Stimulated activated CD8-positive, alpha-beta memory T cell treated with anti-CD3 and anti-CD28 coated beads, Interleukin-12 subunit alpha, Interleukin-12 subunit beta, amount 100 ng/mL, for 1 hour (primary cell): ENCODE measurements at places on chromosomes 3 and 15.

- DNase-seq, result no peak
Observed at GRCh38 chr3:98972155-98972554, 70.7 kb upstream of the DCBLD2 start.

- no peak for DNase-seq
Observed at GRCh38 chr3:13338231-13338630, 81.9 kb downstream of the NUP210 start.

DNA sequence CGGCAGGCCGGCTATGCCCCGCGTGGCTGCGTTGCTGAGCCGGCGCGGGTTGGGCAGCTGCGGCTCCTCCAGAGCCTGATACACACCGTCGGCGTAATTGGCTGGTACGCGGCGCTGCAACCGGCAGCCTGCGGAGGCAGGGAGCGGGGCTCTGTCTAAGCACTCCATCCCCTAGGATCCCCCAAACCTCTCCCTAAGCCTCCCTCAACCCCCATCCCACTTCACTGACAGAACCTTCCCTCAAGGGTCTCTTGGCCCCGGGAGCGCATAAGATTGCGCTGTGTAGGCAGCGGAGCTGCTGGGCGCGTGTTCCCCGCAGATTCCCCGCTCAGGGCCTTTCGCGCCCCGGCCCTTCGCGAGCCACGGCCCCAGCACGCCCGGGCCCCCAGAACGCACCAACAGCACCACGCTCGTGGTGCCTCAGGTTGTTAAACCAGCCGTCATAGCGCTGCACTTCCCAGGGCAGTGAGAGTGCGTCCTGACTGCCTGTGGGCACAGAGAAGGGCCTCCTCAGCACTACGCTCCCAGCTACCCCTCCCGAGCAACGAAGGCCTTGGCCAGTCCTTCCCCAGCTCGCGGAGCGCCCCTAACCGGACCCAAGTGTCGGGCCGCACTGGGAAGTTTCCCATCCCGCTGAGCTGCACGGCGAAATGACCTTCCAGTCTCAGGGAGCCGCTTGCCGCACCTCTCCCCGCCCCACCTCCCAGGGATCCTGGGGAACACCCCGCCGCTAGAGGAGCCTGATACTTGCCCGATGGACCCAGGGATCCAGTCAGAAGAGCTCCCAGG lies 1.2 kb downstream of the DUOX2 start:
- no peak for DNase-seq

- no peak for DNase-seq
Observed at GRCh38 chr3:135076341-135076740, 281.3 kb downstream of the EPHB1 start.

GRCh38 chr3:182971637-182972036 lies 8.7 kb downstream of the DCUN1D1 start:
- DNase-seq, result no peak

- no peak for DNase-seq
Observed at GRCh38 chr15:99073008-99073717, 31.7 kb upstream of the SYNM start.

GRCh38 chr3:114379266-114379665 lies 85.4 kb downstream of the TIGIT start:
- DNase-seq, result no peak

- DNase-seq, result no peak
Observed at GRCh38 chr3:14548321-14548729, 8.2 kb upstream of the GRIP2 start.

DNA sequence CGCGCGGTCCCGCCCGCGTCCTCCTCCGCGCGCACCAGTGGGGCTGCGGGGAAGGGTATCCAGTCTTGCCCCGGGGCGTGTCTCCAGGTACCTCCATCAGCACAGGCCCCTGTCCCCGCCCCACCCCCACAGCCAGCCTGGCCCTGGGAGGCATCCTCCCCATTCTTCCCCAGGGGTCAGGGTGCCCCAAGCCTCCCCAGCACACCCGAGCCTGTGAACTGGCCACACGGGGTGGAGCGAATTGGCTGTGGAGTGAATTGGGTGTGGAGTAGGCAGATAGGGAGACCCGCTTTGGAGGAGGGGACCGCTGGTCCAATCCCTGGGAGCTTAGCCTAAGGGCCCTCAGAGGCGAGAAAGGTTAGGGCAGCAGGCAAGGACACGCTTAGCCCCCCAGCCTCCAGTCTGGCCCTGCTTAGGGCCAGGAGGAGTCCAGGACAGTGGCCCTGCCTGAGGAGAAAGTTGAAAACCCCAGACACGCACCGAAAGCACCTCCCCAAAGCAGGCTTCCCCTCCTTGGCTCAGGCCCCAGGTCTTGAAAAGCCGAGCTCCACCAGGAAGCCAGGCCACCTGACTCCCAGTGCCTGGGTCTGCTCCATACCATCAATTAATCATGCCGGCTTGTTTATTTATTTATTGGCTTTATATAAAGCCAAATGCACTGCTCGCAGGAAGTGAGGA lies 107.7 kb upstream of the SLC6A11 start:
- no peak for DNase-seq

DNA sequence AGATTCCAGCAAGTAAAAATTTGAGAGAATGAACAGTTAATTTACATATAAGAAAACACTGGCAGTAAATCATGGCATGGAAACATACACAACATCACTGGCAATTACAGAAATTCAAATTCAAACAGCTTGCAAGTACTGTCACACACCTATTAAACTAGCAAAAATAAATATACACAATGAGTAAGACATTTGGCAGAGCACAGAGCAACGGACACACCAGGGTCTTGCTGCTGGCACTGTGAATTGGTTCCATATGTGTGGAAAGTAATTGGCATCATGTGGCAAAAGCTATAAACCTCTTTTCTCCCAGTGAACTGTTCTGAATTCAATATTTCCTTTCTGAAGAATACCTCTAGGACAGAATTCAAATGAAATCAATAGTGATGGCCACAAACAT lies 78.3 kb downstream of the LRRK1 start:
- DNase-seq, result no peak

GRCh38 chr3:45807681-45808540 lies 11.6 kb upstream of the SLC6A20 start:
- DNase-seq, result no peak

- DNase-seq, result no peak
Observed at GRCh38 chr3:108462899-108463298, 47.5 kb downstream of the MYH15 start.

- DNase-seq, result no peak
Observed at GRCh38 chr15:87816811-87817210, 439.7 kb downstream of the NTRK3 start.

DNA sequence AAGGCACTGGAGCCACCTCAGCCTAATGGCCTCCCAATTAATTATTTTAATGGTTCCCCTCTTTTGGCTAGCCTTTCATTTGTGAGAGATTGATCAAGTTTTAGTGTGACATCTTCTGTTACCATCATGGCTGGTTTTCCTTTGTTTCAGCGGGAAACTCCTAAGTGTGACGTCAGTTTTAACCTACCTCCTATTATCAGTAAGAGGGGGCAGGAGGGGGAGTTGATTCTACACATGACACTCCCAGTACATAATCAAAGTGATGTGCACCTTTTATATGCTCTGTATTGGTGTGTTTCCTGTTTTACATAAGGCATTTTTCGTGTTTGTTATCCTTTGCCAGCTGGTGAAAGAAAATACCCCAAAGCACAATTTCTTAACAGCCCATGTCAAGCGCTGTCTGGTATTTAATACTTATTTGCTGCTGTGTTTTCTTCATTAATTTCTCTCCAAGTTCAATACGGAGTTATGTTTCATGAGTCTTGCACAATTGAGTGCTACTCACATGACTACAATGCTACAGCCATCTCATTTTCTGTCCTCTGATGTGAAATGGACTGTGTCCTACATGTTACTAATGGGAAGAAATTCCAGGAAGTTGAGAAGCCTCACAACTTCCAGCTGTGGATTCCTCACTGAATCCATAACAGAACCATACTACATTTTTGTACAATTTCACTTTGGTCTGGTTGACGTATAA lies 52.2 kb upstream of the POLR2M start:
- no peak for DNase-seq

DNA sequence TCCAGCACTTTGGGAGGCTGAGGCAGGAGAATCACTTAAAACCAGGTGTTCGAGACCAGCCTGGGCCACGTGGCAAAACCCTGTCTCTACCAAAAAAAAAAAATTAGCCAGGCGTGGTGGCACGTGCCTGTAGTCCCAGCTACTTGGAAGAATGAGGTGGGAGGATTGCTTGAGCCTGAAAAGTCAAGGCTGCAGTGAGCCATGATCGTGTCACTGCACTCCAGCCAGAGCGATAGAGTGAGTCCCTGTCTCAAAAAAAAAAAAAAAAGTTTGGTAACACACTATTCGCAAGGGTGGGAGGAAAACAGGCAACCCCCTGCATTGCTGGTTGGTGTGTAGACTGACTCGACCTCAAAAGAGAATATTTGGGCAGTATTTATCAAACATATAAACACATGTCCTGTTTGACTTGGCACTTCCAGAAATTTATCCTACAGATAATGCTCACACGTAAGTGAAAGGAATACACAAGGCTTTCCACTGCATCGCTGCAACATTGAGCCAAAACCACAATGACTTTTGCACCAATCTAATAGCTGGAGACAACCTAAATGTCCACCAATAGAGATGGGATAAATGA lies 3.1 kb upstream of the ANPEP start:
- DNase-seq, result no peak

GRCh38 chr3:149738876-149739275 lies 13.4 kb downstream of the COMMD2 start:
- no peak for DNase-seq

DNA sequence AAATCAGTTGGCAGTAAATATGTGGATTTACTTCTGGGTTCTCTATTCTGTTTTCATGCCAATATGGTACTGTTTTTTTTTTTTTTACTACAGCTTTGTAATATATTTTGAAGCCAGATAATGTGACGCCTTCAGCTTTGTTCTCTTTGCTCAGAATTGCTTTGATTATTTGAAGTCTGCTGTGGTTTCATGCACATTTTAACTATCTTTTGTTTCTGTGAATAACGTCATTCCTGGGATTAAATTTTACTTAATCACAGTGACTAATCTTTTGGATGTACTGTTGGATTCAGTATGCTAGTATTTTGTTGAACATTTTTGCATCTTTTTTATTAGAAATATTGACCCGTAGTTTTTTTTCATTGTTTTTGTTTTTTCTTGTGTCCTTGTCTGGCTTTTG lies 576.5 kb downstream of the ZNF385D start:
- no peak for DNase-seq

- no peak for DNase-seq
Observed at GRCh38 chr3:195916291-195916690, 7.9 kb upstream of the TNK2 start.

DNA sequence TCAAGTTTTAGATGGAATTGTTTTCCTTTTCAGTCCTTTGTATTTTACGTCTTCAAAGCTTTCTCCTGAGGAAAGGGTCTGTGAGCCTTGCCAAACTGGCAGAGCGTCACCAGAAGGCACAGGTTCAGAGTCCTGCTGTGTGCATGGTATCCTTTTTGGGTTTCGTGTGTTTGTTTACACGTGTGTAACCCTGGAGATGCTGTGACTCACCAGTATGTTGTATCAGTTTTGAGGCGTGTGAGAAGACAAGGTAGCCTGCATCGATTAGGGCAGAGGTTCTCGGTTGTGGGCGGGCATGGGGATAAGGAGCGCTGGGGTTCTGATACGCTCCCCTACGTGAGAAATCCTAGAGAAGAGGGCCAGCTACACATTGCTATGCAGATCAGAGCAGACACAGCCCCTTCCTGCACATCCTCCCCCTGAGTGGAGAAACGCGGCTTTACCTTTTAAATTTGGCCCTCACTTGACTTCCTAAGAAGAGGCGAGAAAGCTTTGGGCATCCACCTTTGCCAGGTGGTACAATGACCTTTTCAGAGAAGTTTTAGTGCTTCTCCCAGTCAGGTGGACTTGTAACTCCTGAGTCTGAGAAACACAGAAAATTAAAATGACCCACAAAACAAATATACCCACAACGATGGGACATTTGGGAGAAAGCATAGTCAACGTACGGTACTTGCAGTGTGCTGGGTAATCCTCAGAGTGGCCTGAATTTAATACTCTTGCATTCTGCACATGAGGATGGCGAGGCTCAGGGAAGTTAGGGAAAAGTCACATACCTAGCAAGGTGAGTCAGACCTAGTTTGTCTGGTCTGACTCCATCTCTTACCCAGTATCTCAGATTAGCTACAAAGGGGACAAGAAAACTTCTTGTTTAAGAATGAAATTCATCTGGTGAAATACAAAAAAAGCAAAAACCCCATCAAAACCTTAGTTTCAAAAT lies 38.1 kb downstream of the TRAK1 start:
- DNase-seq, result no peak

DNA sequence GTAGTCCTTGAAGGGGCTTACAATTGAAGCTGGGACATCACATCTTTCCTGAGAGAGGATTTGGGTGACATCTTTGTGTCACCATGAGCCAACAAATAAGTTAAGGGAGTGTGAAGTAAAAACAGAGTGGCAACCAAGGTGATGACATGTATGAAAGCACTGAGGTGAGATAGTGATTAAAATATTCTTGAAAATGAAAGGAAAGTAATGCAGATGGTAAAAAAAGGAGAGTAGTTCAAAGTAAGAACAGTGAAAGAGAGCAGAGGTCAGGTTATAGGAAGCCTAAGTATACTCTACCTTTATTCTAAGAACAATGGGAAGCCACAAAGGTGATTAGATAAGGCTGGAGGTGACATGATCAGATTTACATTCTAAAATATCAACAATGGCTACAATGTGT lies 486.1 kb downstream of the DIPK2A start:
- no peak for DNase-seq

- DNase-seq, result no peak
Observed at GRCh38 chr3:128405554-128406277, 61.0 kb downstream of the DNAJB8 start.

DNA sequence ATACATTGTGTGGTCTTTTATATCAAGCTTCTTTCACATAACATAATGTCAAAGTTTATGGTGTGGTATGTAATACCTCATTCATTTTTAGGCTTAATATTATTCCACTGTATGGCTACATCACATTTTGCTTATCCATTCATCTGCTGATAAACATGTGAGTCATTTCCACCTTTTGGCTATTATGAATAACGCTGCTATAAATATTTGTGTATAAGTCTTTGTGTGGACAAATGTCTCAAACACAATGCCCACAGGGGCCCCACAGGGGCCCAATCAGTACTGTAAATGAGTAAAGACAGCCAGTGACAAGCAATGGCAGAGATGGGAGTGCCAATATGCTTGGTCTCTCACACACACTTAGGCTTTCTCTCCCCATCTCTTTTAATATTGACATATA lies 54.2 kb downstream of the PIK3R4 start:
- DNase-seq, result no peak

- no peak for DNase-seq
Observed at GRCh38 chr3:122774564-122774963, 19.1 kb downstream of the HSPBAP1 start.

GRCh38 chr15:76328106-76328696 lies 8.4 kb upstream of the ISL2 start:
- DNase-seq, result no peak

- no peak for DNase-seq
Observed at GRCh38 chr3:142904639-142905436, 16.0 kb upstream of the PCOLCE2 start.

GRCh38 chr15:92811148-92811913 lies 88.8 kb upstream of the CHD2 start:
- no peak for DNase-seq

DNA sequence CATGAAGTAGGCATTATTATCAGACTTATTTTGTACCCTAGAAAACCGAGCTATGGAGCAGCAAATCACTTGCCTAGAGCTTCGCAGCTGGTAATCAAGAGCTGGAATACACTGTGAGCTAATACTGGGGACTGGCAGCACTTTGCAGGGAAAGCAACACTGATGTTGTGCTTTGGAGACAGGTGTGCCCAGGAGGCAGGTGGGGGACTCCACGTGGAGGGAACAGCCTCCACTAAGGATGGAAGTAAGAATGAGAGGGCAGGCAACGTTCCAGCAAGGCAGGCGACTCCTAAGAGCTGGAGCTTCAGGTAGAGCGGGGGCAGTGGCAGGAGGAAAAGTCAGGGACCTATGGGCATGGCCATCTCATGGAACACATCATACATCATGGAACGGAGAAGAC lies 300.5 kb upstream of the IGF1R start:
- no peak for DNase-seq
